ENCODE measurements at places on chromosomes 5 and 9. TPM values are rescaled to one million over a fixed set of nuclear protein-coding genes. Genes with fewer than 3 reads are reported as not detected.
A peak's percentile ranks its signal among the peaks of the same experiment; 100 is the strongest.

The DNAI1 gene
- 10.5 TPM for polyA plus RNA-seq

DNA sequence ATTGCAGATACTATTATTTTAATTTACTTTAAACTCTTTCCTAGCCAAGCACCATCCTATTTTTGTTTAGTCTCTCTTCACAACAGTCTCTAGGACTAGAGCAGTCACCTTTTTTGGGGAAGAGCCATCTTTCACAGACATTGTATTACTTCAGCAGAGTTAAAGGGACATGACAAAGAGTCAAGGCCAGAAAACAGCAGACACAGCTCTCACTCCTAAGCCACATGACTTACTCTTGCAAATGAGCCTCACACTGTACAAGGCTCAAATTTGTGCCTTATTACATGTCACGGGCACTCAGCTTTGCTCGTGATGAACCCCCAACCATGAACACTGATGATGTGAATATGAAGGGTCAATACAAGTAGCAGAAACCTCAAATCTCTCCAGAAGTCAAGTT is 104.3 kb downstream of the ZNF608 start:
- no peak for DNase-seq
- peaks cover 6% of the 10 kb centered on the region for H3K4me1 ChIP-seq
- H3K27me3 ChIP-seq, result no peaks in the 10 kb centered on the region
- H3K4me3 ChIP-seq, result no peak overlapping the region
- H3K36me3 ChIP-seq, result peaks cover 19% of the 10 kb centered on the region
- H3K27ac ChIP-seq, result no peak overlapping the region

- no peaks in the 10 kb centered on the region for H3K36me3 ChIP-seq
- H3K27ac ChIP-seq, result no peak overlapping the region
- H3K4me3 ChIP-seq, result no peak overlapping the region
- DNase-seq, result no peak
- no peaks in the 10 kb centered on the region for H3K27me3 ChIP-seq
These were observed 17.0 kb upstream of the ADAM19 start for GRCh38 chr5:157592594-157592993.

The SVEP1 gene
- 3.1 TPM for polyA plus RNA-seq

GRCh38 chr9:105148328-105149006 is 96.0 kb upstream of the SLC44A1 start:
- H3K4me3 ChIP-seq, result no peak overlapping the region
- no peak for DNase-seq
- no peak overlapping the region for H3K27ac ChIP-seq
- H3K4me1 ChIP-seq, result peaks cover 6% of the 10 kb centered on the region
- H3K36me3 ChIP-seq, result no peaks in the 10 kb centered on the region

The CXCL14 gene
- 22.2 TPM for polyA plus RNA-seq

GRCh38 chr9:129698254-129698757 is 32.9 kb downstream of the PRRX2 start:
- peak overlapping the region; percentile 13 for H3K27ac ChIP-seq
- H3K4me3 ChIP-seq, result no peak overlapping the region
- peaks cover 34% of the 10 kb centered on the region for H3K27me3 ChIP-seq
- DNase-seq, result no peak
- H3K36me3 ChIP-seq, result no peaks in the 10 kb centered on the region

The TMEM174 gene
- 0.14 TPM for polyA plus RNA-seq

GRCh38 chr5:171131497-171131896 is 177.6 kb upstream of the TLX3 start:
- H3K27me3 ChIP-seq, result no peaks in the 10 kb centered on the region
- no peak for DNase-seq
- no peak overlapping the region for H3K4me3 ChIP-seq
- H3K4me1 ChIP-seq, result no peaks in the 10 kb centered on the region

GRCh38 chr5:142184988-142185387 is 76.4 kb downstream of the NDFIP1 start:
- H3K4me1 ChIP-seq, result peaks cover 5% of the 10 kb centered on the region
- H3K4me3 ChIP-seq, result no peak overlapping the region
- H3K36me3 ChIP-seq, result no peaks in the 10 kb centered on the region
- H3K27ac ChIP-seq, result no peak overlapping the region

The HMGXB3 gene
- 29.4 TPM for polyA plus RNA-seq

The SHISAL2B gene
- polyA plus RNA-seq, result 2.6 TPM

The SLC6A7 gene
- polyA plus RNA-seq, result 33.1 TPM

The C5orf46 gene
- polyA plus RNA-seq, result not detected

GRCh38 chr5:74311961-74312360 is 328.6 kb downstream of the ENC1 start:
- H3K27me3 ChIP-seq, result no peaks in the 10 kb centered on the region
- peak overlapping the region; percentile 61 for H3K27ac ChIP-seq
- no peaks in the 10 kb centered on the region for H3K36me3 ChIP-seq
- H3K4me1 ChIP-seq, result peaks cover 12% of the 10 kb centered on the region

The TXNDC15 gene
- 111 TPM for polyA plus RNA-seq

DNA sequence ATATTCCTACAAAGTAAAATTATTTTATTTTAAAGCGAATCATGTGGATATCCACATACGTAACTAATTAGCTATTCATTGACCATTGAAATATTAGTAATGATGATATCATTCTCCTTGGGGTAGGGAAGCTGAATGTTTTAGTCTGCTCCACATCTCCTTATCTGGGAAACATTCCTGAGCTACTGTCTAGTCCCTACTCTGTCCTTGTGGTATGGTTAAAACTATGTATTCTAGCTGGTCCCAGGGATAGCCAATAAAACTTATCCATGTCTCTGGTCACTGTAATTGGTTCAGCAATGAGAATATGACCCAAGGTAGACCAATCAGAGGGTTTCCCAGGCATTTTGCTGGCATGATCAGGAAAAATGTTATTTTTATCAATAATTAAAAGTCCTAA is 76.0 kb upstream of the DAP start:
- no peak overlapping the region for H3K4me3 ChIP-seq
- H3K27ac ChIP-seq, result no peak overlapping the region
- H3K36me3 ChIP-seq, result no peaks in the 10 kb centered on the region
- no peaks in the 10 kb centered on the region for H3K4me1 ChIP-seq
- DNase-seq, result no peak

The KCNT1 gene
- polyA plus RNA-seq, result 17.8 TPM

GRCh38 chr9:75880618-75881017 is 9.9 kb upstream of the PCSK5 start:
- DNase-seq, result no peak
- H3K4me3 ChIP-seq, result no peak overlapping the region
- H3K4me1 ChIP-seq, result no peaks in the 10 kb centered on the region

- peaks cover 12% of the 10 kb centered on the region for H3K4me1 ChIP-seq
- no peak overlapping the region for H3K4me3 ChIP-seq
- no peaks in the 10 kb centered on the region for H3K27me3 ChIP-seq
- no peak overlapping the region for H3K27ac ChIP-seq
- H3K36me3 ChIP-seq, result no peaks in the 10 kb centered on the region
These were observed 47.5 kb upstream of the CPLX2 start for GRCh38 chr5:175823731-175824525.

The TAL2 gene
- 1.9 TPM for polyA plus RNA-seq

GRCh38 chr5:171607863-171608262 is 177.8 kb upstream of the SMIM23 start:
- no peaks in the 10 kb centered on the region for H3K36me3 ChIP-seq
- DNase-seq, result no peak

The FOXD4 gene
- 1.9 TPM for polyA plus RNA-seq

The HMMR gene
- 4.5 TPM for polyA plus RNA-seq

GRCh38 chr9:121350993-121351561 is 19.0 kb downstream of the STOM start:
- H3K4me3 ChIP-seq, result no peak overlapping the region
- H3K4me1 ChIP-seq, result no peaks in the 10 kb centered on the region
- no peaks in the 10 kb centered on the region for H3K36me3 ChIP-seq

The SLC34A1 gene
- polyA plus RNA-seq, result 0.68 TPM

The HEMGN gene
- polyA plus RNA-seq, result 1.6 TPM

- H3K27ac ChIP-seq, result no peak overlapping the region
- no peaks in the 10 kb centered on the region for H3K36me3 ChIP-seq
These were observed 791.8 kb upstream of the C9orf72 start for GRCh38 chr9:28365020-28365640.

GRCh38 chr5:39399135-39400036 is 25.4 kb downstream of the DAB2 start:
- no peaks in the 10 kb centered on the region for H3K36me3 ChIP-seq
- no peaks in the 10 kb centered on the region for H3K27me3 ChIP-seq
- no peak overlapping the region for H3K4me3 ChIP-seq
- no peaks in the 10 kb centered on the region for H3K4me1 ChIP-seq
- H3K27ac ChIP-seq, result no peak overlapping the region
- no peak for DNase-seq

GRCh38 chr5:100273846-100274580 is 261.2 kb upstream of the FAM174A start:
- no peak for DNase-seq
- H3K27ac ChIP-seq, result no peak overlapping the region
- H3K36me3 ChIP-seq, result no peaks in the 10 kb centered on the region
- no peak overlapping the region for H3K4me3 ChIP-seq

DNA sequence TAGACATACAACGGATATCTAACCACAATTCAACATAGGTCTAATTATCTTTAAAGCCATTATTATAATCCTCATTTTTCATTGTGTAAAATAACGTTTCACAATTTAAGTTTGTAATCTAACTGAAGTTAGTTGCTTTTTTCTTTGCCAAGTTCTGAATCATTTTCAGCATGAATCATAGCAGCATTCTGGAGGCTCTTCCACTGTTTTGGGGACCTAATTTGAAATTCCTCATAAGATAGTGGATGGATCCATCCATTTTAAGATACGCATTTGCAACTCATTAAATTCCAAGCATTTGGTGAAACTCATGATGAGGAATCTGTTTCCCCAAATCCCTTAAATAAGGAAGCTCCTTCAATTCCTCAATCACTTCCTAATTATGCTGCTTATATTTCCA is 447.1 kb upstream of the CDH10 start:
- no peak for DNase-seq
- no peaks in the 10 kb centered on the region for H3K4me1 ChIP-seq
- no peaks in the 10 kb centered on the region for H3K36me3 ChIP-seq
- H3K27ac ChIP-seq, result no peak overlapping the region
- no peaks in the 10 kb centered on the region for H3K27me3 ChIP-seq
- H3K4me3 ChIP-seq, result no peak overlapping the region

GRCh38 chr5:592158-592557 is 20.0 kb upstream of the CEP72 start:
- no peak overlapping the region for H3K4me3 ChIP-seq
- H3K27ac ChIP-seq, result no peak overlapping the region
- H3K27me3 ChIP-seq, result peaks cover 8% of the 10 kb centered on the region
- DNase-seq, result no peak
- H3K4me1 ChIP-seq, result no peaks in the 10 kb centered on the region
- no peaks in the 10 kb centered on the region for H3K36me3 ChIP-seq

The NNT gene
- 97.6 TPM for polyA plus RNA-seq

DNA sequence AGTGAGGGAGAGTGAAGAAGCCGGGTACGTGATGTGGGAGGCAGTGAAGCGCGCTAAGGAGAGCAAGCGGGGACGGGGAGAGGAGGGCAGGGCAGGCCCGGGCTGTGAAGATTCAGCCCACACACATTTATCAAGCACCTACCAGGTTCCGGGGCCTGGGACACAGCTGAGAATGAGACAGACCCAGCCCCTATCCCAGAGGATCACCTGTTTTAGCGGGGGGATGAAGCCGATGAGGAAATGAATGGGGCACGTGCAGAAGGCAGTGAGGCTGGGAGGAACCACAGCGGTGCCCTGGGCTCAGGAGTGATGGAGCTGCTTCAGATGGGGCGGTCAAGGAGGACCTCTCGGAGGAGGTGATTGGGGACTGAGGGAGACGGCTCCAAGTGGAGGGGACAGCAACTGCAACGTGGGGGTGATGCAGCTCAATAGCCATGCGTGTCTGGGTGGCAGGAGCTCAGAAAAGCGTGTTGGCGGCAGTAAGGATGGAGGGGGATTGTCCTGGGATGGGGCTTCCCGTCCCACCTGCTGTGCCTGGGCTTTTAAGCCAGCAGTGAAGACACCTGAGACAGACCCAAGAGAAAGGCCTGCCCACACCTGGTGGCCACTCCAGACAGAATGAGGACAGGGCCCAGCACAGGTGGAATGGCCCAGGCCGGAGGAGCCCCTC is 77.5 kb upstream of the UNC5A start:
- no peak for DNase-seq
- peaks cover 11% of the 10 kb centered on the region for H3K4me1 ChIP-seq
- H3K36me3 ChIP-seq, result no peaks in the 10 kb centered on the region
- H3K4me3 ChIP-seq, result no peak overlapping the region

- H3K4me3 ChIP-seq, result no peak overlapping the region
- peaks cover 31% of the 10 kb centered on the region for H3K36me3 ChIP-seq
- H3K27ac ChIP-seq, result no peak overlapping the region
- no peaks in the 10 kb centered on the region for H3K27me3 ChIP-seq
These were observed 10.3 kb downstream of the TRMO start for GRCh38 chr9:97911970-97912369.

- H3K27ac ChIP-seq, result no peak overlapping the region
- no peak overlapping the region for H3K4me3 ChIP-seq
- no peaks in the 10 kb centered on the region for H3K36me3 ChIP-seq
These were observed 160.5 kb downstream of the FGF18 start for GRCh38 chr5:171579976-171580411.

DNA sequence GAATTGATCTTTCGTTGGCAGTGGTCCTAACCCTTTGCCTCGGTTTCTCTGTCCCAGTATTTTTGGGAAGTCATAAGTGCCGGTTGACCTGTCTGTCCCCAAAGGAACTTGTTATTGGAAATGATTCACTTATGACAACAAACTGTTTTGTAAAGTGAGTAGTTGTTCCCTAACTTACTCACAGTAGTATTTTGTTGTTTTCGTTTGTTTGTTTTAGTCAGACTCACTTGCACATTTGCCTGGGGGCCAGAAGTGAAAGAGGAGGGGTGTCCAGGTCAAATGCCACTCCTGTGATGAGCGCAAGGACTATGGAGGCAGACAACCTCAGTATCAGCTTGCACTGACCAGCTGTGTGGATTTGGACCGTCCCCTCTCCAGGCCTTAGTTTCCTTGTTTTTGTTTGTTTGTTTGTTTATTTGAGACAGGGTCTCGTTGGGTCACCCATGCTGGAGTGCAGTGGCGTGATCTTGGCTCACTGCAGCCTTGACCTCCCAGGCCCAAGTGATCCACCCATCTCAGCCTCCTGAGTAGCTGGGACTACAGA is 47.3 kb downstream of the ANKRD55 start:
- H3K4me1 ChIP-seq, result no peaks in the 10 kb centered on the region
- no peaks in the 10 kb centered on the region for H3K36me3 ChIP-seq
- H3K27ac ChIP-seq, result no peak overlapping the region
- no peak overlapping the region for H3K4me3 ChIP-seq
- no peak for DNase-seq
- no peaks in the 10 kb centered on the region for H3K27me3 ChIP-seq

GRCh38 chr5:180618829-180619562 is 27.7 kb upstream of the SCGB3A1 start:
- H3K36me3 ChIP-seq, result no peaks in the 10 kb centered on the region
- H3K4me1 ChIP-seq, result peaks cover 18% of the 10 kb centered on the region
- H3K27me3 ChIP-seq, result peaks cover 10% of the 10 kb centered on the region
- no peak for DNase-seq
- H3K27ac ChIP-seq, result no peak overlapping the region

DNA sequence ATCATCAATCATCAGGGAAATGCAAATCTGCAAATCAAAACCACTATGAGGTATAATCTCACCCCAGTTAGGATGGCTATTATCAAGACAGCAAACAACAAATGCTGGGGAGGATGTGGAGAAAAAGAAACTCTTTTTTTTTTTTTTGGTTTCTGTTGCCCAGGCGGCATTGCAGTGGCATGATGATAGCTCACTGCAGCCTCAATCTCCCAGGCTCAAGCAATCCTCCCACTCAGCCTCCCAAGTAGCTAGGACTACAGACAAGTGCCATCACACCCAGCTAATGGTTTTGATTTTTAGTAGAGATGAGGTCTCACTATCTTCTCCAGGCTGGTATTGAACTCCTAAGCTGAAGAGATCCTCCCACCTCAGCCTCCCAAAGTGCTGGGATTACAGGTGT is 5.4 kb upstream of the CNTRL start:
- H3K27ac ChIP-seq, result no peak overlapping the region
- H3K36me3 ChIP-seq, result no peaks in the 10 kb centered on the region
- H3K4me1 ChIP-seq, result peaks cover 6% of the 10 kb centered on the region
- no peaks in the 10 kb centered on the region for H3K27me3 ChIP-seq

The HTR1A gene
- polyA plus RNA-seq, result 6.4 TPM

The CAMK4 gene
- 19.3 TPM for polyA plus RNA-seq

The SEC24A gene
- 22.9 TPM for polyA plus RNA-seq
